ENCODE measurements at places on chromosomes 12 and 14.

- peak; percentile 22 for DNase-seq
Observed at GRCh38 chr14:67820428-67820971, 921 bp downstream of the RAD51B start.

GRCh38 chr12:23222801-23223200, 597.8 kb downstream of the ETNK1 start:
- peak; percentile 4 for DNase-seq

DNA sequence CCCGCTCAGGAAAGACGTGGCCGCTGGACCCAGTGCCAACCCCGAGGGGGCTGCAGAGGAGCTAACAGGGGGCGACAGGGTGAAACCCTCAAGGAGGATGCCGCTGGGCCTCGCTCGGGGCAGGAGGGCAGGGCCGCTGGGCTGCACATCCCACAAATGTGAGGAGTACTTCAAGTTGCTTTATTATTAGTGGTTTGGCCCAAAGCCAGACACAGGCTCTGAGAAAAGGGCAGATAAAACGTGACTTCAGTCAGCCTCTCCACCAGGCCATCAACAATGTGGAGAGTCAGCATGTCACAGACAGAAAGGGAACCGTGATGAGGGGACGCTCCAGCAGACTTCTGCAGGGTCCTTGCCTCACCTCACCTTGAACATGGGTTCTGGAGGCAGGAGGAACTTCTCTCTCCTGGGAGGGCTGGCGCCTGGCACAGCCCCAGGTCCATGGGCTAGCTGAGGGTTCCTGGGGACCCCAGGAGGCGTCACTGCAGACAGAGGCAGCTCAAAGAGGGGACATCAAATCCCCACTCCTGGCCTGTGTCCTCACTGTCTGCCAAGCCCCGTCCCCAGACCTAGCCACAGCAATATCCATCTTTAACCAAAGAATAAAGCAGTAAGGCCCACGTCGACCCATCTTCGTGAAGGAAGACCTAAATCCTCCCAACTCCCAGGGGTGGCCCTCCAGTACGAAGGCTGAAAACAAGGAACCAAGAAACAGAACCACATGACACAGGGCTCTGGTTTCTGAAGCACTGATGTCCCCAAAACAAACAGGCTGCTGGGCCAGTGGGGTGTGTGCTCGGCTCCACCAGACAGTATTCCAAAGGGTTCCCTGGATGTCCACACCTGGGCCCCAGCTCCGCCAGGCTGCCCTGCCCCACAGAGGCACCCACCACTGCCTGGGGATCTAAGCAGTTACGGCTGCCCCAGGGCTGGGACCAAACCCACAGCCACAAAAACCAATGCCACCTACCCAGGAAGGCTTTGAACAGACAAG, 35.1 kb downstream of the CCDC85C start:
- DNase-seq = peak; percentile 38

GRCh38 chr12:11667171-11667570, 17.7 kb downstream of the ETV6 start:
- no peak for DNase-seq

DNA sequence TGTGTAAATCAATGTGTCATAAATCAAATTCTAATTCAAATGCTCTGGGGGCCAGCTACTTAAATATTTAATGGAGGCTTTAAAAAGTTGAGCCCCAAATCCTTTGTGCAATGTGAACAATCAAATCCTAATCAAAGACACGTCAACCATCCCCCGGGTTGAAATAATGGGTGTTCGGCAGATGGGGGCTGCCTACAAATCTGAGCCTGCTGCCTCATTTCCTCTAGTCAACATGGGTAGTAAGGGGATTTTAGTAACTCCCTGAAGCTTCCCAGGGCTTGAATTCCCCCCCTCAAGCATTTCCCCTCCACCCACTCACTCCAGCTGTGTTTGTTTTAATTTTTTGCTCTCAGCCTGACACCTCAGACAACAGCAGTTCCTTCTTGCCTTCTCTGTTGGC, 37.8 kb downstream of the SRRM4 start:
- DNase-seq = no peak

GRCh38 chr14:68492381-68493151, 300.3 kb downstream of the ZFP36L1 start:
- DNase-seq = no peak

GRCh38 chr14:39083127-39083526, 19.9 kb downstream of the SEC23A start:
- DNase-seq = no peak
